CD4-positive, alpha-beta T cell treated with Interleukin-6 at 100 ng/mL for 8 hours (primary cell): ENCODE measurements at places on chromosomes 2 and 18.

GRCh38 chr2:203973676-203974075 lies 37.1 kb downstream of the ICOS start:
- no peak for DNase-seq

- DNase-seq = no peak
Measured at GRCh38 chr2:157903151-157903550, 27.0 kb upstream of the ACVR1 start.

DNA sequence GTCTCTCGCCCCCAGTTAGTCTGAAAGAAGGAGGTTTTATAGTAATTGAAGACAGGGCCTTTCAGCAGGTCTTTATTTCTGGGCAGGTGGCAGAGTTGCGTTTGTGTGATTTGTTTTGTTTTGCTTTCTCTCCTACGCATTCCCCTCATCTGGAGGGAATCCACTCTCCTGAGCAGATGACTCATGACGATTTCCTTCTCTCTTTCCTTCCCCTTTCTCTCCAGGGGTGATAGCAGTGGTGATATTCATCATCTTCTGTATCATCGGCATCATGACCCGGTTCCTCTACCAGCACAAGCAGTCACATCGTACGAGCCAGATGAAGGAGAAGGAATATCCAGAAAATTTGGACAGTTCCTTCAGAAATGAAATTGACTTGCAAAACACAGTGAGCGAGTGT lies 888.8 kb downstream of the CNTNAP5 start:
- no peak for DNase-seq

DNA sequence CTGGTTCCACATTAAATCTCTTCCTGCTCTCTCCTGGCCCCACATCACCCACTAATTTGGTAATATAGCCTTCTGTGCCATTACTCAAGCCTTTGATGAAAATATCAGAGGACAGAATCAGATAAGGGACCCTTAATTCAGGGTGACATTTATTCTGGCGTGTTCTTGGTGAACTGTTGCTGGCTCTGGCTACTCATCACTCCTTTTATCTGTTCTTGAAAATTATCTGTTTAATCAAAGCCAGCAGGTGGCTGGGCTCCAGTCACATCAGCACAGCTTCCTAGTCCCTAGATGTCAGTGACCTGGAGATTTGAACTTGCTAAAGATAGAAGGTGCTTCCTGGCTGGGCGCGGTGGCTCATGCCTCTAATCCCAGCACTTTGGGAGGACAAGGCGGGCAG lies 26.9 kb upstream of the SLC35F6 start:
- DNase-seq = no peak

GRCh38 chr2:227238238-227239237 lies 74.1 kb downstream of the COL4A3 start:
- peak; percentile 48 for DNase-seq

DNA sequence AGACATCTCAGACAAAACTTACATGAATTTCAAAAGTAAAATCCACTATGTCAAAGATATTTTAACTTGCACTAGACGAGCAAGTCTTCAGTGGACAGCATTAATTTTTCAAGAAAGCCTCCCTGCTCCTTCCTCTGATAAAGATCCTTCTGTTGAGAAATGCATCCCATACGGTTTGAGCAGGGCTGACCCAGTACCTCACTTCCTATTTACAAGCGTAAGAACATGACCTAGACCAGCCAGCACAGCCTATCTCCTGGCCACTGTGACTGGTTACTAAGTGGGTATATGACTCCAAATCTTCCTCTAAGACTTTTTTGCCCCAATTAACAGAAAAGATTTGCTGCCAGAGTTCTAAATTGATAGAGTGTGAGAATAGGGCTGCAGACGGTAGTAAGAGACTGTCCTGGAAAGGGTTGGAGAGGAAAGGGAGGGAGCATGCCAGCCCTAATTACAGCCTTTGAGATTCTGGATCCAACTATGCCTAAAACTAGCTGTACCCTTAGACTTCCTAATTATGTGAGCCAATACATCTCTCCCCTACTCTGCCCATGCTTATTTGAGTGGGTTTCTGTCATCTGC lies 108.4 kb downstream of the PRELID3A start:
- no peak for DNase-seq

DNA sequence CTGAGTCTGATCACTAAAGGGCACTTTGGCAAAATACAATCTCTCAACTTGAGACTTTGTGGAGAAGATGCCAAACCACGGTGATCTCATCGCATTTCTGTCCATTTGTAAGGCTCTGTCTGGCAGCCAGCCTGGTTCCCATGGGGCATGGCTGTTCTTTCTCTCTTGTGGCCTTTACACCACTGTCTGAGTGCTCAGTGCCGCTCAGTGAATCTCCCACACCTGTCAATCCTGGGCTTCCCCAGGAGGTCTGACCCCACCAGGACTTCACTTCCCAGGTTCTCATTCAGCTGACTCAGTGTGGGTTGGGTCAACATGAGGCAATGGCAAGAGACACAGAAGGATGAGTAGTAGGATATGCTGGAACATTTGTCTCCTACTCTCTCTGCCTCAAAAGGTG lies 96.8 kb upstream of the TRIB2 start:
- no peak for DNase-seq

DNA sequence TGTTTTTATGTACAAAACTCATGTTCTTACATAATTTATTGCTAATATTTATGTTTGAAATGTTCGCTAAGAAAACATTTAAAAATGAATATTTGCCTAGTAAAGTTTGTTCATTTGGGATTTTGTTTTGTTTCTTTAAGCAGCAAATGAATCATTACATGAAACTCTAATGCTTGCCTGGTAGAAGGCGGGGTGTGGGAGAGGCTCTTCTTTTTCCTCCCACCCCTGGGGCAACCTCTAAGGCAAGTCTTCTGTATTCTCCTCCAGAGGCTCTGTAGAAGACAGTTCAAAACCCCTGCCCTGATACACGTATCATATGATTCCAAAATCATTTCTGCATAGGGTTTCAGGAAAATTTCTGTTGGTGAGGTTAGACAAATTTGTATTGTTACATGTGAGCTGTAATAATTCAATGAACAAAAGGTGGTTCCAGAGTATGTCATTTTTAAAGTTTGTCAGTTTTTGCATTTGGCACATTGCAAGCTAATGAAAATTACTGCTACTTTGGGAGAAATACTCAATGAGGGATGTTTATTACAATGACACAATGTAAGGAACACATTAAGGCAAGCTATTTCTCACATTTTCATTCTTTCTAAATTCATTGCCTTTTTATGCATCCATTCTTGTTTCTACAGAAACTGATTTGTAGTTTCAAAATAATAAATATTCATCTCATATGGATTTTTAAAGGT lies 302.3 kb upstream of the UBE2E3 start:
- no peak for DNase-seq
